ENCODE measurements at places on chromosomes 6 and 20. TPM values are rescaled to one million over a fixed set of nuclear protein-coding genes. Genes with fewer than 3 reads are reported as not detected.
A peak's percentile ranks its signal among the peaks of the same experiment; 100 is the strongest.

- no peak for DNase-seq
These were observed 252.7 kb downstream of the SOD2 start for GRCh38 chr6:159440349-159440748.

- no peak for DNase-seq
These were observed 17.5 kb downstream of the KIF16B start for GRCh38 chr20:16555754-16556153.

DNA sequence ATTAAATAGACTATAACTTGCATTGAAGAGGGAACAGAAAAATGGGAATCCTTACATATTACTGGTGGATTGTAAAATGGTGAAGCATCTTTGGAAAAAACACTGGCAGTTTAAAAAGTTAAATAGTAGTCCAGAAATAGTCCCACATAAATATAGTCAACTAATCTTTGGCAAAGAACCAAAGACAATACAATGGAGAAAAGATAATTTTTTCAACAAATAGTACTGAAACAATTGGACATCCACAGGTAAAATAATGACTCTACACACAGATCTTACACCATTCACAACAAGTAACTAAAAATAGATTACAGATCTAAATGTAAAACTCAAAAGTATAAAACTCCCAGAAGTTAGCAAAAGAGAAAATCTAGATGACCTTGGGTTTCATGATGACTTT, 259.1 kb upstream of the CEP162 start:
- no peak for DNase-seq

DNA sequence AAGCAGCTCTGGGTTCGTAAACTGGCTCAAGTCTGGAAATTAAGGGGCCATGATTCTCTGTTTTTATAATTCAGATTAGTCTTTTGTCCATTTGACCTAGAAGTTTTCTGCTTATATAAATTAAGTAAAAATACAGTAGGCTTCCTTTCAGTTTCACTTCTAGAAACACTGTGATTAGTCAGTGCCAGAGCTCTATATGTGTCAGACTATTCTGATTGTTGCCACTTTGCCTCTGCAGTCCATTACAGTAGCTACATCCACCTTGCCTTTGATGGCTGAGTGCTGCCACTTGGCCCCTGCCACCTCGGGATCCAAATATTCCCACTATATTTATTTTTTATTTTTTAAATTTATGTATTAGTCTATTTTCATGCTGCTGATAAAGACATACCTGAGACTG, 7.9 kb downstream of the ZC2HC1B start:
- DNase-seq = no peak

DNA sequence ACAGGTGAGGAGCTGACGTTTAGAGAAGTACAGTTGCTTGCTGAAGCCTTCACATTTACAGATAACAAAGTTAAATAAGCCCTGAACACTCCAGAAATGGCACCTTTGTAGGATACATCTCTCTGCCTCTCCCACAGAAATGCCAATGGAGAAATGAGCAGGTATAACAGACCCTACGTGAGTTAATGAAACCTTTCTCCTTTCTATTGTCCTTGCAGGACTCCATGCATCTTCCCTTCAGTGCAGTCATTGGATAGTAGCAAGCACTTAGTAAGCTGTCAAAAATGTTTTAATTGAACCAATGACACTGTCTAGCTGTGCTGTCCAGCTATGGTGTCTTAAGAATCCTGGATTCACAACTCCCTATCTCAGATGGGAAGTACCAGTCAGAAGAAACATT, 8.1 kb upstream of the RRBP1 start:
- DNase-seq = no peak

GRCh38 chr6:35359346-35359743, 17.0 kb downstream of the PPARD start:
- DNase-seq = no peak

DNA sequence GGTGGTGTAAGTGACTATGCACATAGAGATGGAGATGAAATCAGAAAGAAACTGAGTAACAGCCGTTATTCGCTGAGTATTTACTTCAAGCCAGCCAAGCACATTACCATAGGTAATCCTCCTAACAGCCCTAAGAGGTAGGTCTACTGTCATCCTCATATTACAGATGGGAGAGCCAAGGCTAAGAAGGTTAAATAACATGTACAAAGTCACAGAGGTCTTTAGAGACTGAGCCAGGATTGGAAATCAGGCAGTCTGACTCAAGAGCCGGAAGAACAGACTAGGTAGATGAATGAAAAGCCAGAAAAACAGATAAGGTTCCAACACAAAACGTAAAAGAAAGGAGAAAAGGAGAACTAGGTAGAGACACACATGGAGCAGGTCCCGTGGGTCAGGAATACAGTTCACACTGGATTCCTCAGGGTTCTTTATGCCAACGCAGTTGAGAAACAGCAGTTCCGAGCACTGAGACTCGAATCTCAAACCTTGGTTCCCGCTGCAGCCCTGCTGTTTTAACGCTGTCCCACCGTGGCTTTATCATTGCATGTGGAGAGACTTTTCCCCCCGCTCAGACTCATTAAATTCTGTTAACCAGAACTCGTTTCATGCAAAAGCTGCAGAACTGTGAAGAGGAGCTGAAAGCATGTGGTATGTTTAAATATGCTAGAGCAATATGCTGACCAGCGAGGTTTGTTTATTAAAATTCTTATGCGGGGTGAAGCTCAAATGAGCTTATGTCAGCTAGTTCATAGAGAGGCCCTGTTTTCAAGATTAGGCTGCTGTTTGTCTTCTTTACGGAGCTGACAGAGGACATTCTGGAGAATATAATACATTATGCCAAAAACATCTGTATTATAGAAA, 537.9 kb downstream of the CD83 start:
- DNase-seq = no peak

DNA sequence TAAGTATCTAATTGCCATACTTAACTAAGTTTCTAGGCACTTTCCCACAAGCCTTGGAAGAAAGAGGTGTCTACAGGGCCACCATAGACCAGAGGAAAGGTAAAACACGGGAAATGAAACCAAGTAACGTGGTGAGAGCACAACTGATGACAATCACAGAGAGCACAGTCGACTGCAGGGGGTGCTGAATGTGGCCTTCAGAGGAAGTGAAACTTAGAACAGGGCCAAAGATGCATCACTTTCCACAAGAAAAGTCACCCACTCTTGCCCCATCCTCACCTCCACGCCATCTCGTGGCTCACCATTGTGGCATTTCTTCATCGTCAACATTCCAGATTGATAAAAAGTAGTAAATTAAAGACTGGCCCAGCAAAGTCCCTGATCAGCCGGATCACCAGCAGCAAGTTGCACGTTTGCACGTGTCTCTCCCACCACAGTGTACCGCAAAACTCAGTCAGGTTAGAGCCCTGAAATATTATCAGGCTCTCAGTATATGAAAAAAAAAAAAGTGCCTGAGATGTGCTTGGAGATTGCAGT, 31.4 kb downstream of the HIVEP2 start:
- peak; percentile 41 for DNase-seq

- no peak for DNase-seq
These were observed 8.5 kb downstream of the RNF8 start for GRCh38 chr6:37362101-37362828.

DNA sequence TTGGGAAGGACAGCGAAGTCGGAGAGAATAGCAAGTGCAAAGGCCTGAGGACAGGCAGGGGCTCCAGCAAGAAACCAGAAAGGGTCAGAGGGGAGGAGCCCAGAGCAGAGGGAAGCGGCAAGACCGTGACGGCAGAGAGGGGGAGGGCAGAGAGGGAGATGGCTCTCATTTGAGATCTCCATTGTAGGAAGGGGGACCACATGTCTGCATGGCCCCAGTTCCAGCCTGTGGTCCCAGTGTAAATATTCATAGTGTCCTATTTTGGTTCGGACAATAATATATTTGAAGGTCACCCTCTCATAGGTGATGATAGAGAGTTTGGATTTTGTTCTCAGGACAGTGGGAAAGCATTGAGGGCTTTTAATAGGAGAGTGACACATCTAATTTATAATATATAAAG, 231.1 kb upstream of the RNF24 start:
- DNase-seq = no peak

DNA sequence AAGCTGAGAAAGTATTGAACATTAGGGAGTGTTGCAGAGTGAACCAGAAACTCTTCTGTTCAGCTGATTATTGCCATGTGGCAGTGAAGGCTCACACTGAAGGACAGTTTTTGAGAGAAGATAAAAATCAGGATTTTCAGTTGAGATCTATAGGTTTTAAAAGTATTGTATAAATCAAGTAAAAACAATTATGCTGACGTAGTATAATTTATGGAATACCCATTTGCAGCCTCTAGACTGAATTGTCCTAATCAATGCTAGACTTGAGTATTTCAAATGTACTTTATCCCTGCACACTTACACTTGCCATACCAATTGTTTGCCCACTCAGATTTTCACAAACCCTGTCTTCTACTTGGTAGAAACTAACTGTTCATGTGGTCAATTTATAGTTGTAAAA, 245.8 kb downstream of the FRK start:
- DNase-seq = no peak

DNA sequence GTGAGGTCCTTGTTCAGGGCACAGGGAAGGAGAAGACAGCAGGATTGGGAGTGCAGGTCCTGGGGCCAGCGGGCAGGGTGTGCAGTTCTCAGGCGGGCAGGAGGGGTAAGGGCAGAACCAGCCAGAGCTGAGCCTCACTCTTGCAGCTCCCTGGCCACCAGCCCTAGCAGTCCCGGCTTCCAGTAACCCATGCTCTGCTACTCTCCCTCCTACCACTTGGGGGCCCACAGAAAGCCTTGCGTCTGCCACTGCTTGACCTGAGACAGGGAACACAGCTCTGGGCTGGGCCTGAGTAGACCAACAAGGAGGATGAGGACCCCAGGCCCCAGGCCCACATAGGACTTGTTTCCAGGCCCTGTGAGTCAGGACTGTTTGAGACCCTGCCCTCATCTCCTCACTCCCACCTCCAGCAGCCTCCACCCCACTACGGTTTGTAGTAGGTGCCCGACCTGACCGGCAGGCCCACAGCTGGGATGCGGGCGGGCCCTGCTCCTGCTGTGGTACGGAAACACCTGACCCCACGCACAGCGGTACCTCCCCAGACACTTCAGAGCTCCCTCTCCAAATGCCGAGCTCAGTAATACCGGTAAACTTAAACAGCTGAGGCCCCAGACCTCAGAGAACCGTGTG, 39.2 kb downstream of the KCNK5 start:
- DNase-seq = peak; percentile 71

DNA sequence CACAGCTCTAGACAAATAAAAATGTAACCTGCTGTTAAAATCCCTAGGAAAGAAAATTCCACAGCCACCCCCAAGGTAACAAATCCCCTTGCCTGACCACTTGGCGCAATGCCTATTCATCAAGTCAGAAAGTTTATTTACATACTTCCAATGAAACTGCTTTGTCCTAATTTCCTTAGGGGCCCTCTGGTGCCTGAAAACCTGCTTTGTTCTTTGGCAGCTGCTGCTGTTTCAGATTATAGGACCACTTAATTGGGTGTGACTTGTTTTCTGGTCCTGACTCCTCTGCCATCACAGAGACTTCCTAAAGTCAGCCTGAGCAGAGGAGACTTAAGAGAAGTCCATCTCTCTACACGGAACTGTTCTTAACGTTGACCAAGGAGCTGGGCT, 323.6 kb downstream of the UBE3D start:
- no peak for DNase-seq

- DNase-seq = no peak
These were observed 8.3 kb downstream of the POM121L2 start for GRCh38 chr6:27303613-27304272.

GRCh38 chr20:32189691-32190615, 17.6 kb downstream of the PLAGL2 start:
- peak; percentile 65 for DNase-seq

GRCh38 chr20:22403022-22403631, 181.2 kb downstream of the FOXA2 start:
- DNase-seq = no peak

DNA sequence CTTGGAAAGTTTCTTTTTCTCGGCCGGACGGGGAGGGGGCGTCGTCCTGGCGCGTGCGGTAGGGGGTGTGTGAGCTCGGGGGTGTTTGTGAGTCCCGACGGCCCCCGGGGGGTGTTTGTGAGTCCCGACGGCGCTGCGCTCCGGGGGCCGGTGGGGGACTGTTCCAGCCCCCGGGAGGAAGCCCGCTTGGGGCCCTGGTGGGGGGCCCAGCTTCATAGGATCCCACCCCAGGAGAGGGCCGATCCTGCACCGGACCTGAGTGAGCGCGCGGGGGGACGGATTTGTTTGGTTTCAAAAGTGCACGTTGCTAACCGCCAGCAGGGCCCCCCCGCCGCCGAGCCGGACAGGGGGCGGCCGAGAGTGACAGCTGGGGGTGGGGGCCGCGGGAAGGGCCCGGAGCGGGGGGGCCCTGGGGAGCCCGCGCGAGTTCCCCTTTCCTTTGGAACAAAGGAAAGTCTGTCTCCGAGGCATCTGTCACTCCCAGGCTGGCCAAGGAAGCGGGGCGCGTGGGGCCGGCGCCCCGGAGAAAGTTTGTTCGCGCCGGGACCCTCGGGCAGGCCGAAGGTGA, 485 bp downstream of the TGIF2 start:
- DNase-seq = no peak

DNA sequence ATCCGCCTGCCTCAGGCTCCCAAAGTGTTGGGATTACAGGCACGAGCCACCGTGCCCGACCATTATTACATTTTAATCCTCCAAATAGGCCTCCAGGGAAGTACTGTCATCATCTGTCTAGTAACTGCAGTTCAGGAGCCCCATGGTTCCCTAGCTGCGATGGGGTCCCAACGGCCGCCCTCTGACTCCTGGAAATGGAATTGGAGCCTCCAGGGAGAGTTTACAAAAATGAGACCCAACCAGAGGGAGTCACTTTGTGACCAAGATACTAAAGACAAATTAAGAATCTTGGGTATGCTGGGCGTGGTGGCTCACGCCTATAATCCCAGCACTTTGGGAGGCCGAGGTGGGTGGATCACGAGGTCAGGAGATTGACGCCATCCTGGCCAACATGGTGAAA, 36.7 kb downstream of the TFAP2C start:
- DNase-seq = no peak

GRCh38 chr20:46917155-46917554, 22.5 kb downstream of the EYA2 start:
- no peak for DNase-seq

The HDGFL1 gene
- total RNA-seq = not detected

The SASH1 gene
- total RNA-seq = 47.3 TPM

The KIF25 gene
- 0.14 TPM for total RNA-seq

The DOK5 gene
- total RNA-seq = 0.29 TPM

The ZBTB24 gene
- total RNA-seq = 6.5 TPM

The SLC17A4 gene
- 107 TPM for total RNA-seq

The ATP9A gene
- 54.0 TPM for total RNA-seq

The HUS1B gene
- 1.3 TPM for total RNA-seq

The TBX18 gene
- 0.82 TPM for total RNA-seq

The CCN5 gene
- 6.3 TPM for total RNA-seq

Data from mucosa of descending colon (tissue), 3 donors.